ENCODE measurements at places on chromosomes 5 and 9. TPM values are rescaled to one million over a fixed set of nuclear protein-coding genes. Genes with fewer than 3 reads are reported as not detected.

- peak overlapping the region; percentile 12 for H3K27ac ChIP-seq
- no peaks in the 10 kb centered on the region for H3K4me1 ChIP-seq
- no peak overlapping the region for H3K4me3 ChIP-seq
- H3K36me3 ChIP-seq = peaks cover 7% of the 10 kb centered on the region
- DNase-seq = no peak
Measured at GRCh38 chr9:130500340-130501180, 55.8 kb downstream of the ASS1 start.

- H3K27me3 ChIP-seq = peaks cover 2% of the 10 kb centered on the region
- H3K27ac ChIP-seq = no peak overlapping the region
- no peak for DNase-seq
- no peak overlapping the region for H3K4me3 ChIP-seq
Measured at GRCh38 chr5:158410976-158411375, 552.0 kb upstream of the CLINT1 start.

Gene SPATA31E1
- total RNA-seq = 0.09 TPM

Gene TBC1D2
- 7.3 TPM for total RNA-seq

DNA sequence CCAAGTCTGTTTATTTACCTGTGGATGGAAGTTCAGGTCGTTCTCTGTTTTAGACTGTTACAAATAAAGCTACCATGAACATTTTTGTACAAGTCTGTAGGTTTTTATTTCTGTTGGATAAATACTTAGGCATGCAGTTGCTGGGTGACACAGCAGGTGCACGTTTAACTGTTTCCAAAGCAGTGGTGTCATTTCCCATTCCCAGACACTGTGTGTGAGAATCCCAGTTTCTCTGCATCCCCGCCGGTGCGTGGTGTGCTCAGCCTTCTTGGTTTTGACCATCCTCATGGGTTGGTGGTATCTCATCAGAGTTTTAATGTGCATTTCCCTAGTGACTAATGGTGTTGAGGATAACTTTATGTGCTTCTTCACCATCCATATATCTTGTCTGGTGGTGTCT lies 27.2 kb downstream of the AHRR start:
- no peak overlapping the region for H3K4me3 ChIP-seq
- H3K27ac ChIP-seq = no peak overlapping the region
- peaks cover 10% of the 10 kb centered on the region for H3K36me3 ChIP-seq
- H3K27me3 ChIP-seq = peaks cover 32% of the 10 kb centered on the region
- H3K4me1 ChIP-seq = peaks cover 1% of the 10 kb centered on the region
- DNase-seq = no peak

DNA sequence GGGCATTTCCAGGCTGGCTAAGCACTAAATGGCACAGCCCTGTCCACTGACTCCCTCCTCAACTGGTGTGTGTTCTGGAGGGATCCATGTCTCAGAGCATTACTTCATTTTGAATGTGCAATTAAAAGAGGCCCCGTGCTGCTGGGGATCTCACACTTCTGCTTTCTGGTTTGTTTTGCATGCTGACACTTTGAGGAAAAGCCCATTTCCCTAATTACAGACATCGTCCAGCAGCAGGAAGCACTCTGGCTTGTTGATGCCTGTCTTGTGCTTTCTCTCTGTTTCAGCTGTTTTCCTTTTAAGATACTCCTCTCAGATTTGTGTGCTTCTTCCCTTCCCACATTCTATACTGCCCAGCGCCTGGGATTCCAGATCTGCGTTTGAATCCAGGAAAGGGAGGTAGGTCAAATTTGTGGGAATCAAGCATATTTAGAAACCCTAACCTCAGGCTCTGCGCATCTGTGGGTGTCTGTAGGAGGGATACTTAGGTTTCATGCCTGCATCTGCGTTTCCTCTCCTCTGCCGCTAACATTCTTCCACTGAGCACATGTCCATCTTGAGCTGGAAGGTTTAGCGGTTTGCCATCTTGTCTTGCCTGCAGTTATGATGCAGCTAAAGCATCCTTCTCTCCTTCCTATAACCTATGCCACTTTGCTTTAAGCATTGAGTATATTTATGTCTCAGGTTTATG lies 25.7 kb downstream of the SYK start:
- H3K27ac ChIP-seq = no peak overlapping the region
- H3K36me3 ChIP-seq = peaks cover 5% of the 10 kb centered on the region
- no peaks in the 10 kb centered on the region for H3K4me1 ChIP-seq
- H3K4me3 ChIP-seq = no peak overlapping the region
- H3K27me3 ChIP-seq = peaks cover 18% of the 10 kb centered on the region
- no peak for DNase-seq

DNA sequence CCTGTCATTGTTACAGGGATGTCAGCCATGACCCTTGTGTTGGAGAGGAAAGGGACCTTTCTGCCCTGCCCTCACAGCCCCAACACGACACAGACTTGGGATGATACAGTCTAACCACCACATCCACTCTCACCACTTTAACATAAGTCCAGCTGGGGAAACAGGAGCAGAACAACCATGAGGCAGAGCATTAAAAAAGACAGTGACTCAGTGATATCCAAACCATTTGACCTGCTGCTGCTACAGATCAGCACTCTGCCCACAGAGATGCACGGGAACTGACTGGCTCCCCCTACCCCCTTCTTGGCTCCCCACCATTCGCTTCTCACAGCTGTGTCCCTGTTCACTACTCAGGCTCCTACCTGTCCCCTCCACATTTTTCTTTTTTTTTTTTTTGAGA lies 458.6 kb downstream of the ZNF608 start:
- no peak overlapping the region for H3K4me3 ChIP-seq
- no peaks in the 10 kb centered on the region for H3K36me3 ChIP-seq
- H3K27me3 ChIP-seq = no peaks in the 10 kb centered on the region
- DNase-seq = no peak
- H3K27ac ChIP-seq = no peak overlapping the region

DNA sequence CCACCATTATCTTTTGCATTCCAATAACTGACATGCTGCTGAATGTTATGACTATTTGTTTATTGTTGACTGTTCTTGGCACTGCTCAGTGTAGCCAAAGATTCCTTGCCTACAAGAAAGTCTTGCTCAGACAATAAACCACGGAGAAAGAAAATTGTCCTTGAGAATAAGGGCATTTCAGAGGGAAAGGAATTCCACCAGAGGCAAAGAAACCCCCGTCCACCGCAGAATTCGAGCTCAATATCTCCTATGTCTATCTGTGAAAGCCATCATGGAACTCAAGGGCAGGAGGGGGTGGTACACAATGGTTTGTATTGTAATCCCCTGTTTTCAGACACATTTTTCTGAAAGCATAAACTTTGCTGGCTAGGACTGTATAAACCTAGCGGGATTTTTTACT lies 70.3 kb upstream of the ADAMTS16 start:
- H3K27ac ChIP-seq = no peak overlapping the region
- peaks cover 43% of the 10 kb centered on the region for H3K27me3 ChIP-seq
- no peak for DNase-seq
- H3K36me3 ChIP-seq = no peaks in the 10 kb centered on the region
- peaks cover 12% of the 10 kb centered on the region for H3K4me1 ChIP-seq
- no peak overlapping the region for H3K4me3 ChIP-seq

Gene IL7R
- 0.25 TPM for total RNA-seq

- no peak overlapping the region for H3K4me3 ChIP-seq
- H3K4me1 ChIP-seq = peaks cover 5% of the 10 kb centered on the region
- no peaks in the 10 kb centered on the region for H3K36me3 ChIP-seq
- peak overlapping the region; percentile 5 for H3K27ac ChIP-seq
Measured at GRCh38 chr9:93081081-93081529, 14.9 kb upstream of the CARD19 start.

Gene LRRTM2
- 0.13 TPM for total RNA-seq

- H3K4me3 ChIP-seq = no peak overlapping the region
- no peaks in the 10 kb centered on the region for H3K36me3 ChIP-seq
- DNase-seq = no peak
- peaks cover 7% of the 10 kb centered on the region for H3K4me1 ChIP-seq
- H3K27me3 ChIP-seq = no peaks in the 10 kb centered on the region
Measured at GRCh38 chr5:110590187-110590586, 136.3 kb downstream of the TMEM232 start.

DNA sequence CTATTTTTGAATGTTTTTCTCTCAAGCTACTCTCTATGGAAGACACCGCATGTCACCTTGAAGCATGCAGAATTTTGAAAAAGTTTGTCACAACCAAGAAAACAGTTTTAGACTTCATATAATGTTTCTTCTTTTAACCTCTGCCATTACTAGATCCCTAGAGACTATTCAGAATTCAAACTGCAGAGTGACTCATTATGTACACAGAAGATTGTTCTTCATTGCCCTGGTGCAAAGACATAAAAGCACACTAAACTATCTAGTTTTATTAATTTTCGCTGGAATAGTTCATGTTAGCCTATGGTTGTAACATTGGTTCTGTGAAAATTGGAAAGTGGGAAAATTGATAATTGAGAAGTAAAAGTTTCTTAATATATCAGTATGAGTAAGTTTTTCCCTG lies 18.4 kb downstream of the F2RL2 start:
- no peak overlapping the region for H3K27ac ChIP-seq
- H3K36me3 ChIP-seq = no peaks in the 10 kb centered on the region
- DNase-seq = no peak
- H3K27me3 ChIP-seq = no peaks in the 10 kb centered on the region
- H3K4me3 ChIP-seq = no peak overlapping the region

Gene PLPPR1
- 1.2 TPM for total RNA-seq

DNA sequence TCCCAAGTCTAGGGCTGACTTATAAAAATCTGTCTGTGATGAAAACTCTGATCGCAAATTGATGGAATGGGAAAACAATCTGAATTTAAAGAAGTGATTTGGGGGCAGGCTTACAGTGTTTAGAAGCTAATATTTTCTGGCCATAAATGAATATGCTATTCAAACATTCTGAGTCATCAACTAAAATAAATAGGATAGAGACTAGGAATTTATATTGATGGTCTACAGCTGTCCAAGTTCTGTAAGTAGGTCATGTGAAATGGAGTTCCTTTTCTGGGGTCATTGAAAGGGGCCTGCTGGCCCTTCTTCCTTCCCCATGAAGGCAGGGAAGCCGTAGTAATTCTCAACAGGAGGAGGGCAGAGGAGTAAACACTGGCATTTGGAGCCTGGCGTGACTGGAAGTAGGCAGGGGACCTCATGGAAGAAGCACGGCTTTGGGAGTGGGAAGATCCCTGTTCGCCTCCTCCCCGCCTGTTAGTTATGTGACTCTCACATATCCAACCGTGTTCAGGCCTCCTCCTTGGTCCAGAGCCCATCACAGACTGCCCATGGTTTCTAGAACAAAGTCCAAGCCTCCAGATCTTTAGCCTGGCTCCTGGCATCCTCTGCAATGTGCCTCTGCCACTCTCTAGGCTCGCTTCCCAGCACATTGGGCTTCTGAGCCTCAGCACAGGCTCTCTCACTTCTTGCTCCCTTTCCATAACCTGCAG lies 31.7 kb downstream of the ALG2 start:
- no peaks in the 10 kb centered on the region for H3K36me3 ChIP-seq
- peaks cover 43% of the 10 kb centered on the region for H3K27me3 ChIP-seq
- DNase-seq = no peak

DNA sequence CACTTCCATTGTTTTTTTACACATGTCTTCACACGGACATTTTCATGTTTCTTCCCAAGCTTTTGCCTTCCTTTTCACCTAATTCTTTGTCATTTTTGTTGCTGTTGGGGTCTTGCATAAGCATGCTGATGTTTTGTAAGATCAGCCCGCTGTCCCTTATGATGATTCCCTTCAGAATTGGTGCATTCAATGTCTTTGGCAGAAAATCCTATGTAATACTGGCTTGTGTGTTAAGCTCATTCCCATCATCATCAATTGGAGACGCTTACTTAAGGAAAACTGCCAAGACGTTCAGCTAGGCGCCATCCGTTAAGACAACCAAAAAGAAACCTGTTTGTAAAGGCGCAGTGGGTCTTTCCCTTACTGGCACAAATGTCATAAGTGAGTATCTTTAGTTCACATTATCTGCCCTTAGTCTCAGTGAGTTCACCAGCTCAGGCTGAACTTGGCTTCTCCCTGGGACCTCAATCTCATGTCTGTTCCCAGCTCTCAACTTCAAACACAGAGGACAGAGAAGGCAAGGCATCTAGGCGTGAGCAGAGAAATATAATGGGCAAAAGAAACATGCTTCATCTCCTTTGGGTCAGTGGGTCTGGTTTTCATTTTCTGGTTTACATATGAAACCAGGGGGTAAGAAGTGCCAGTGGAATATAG lies 97.9 kb downstream of the EFNA5 start:
- H3K36me3 ChIP-seq = no peaks in the 10 kb centered on the region
- H3K4me1 ChIP-seq = peaks cover 87% of the 10 kb centered on the region
- H3K4me3 ChIP-seq = no peak overlapping the region
- DNase-seq = no peak

- H3K4me3 ChIP-seq = no peak overlapping the region
- no peaks in the 10 kb centered on the region for H3K36me3 ChIP-seq
- H3K27ac ChIP-seq = no peak overlapping the region
- H3K4me1 ChIP-seq = no peaks in the 10 kb centered on the region
- no peak for DNase-seq
- H3K27me3 ChIP-seq = no peaks in the 10 kb centered on the region
Measured at GRCh38 chr9:26157411-26157810, 479.2 kb upstream of the TUSC1 start.

DNA sequence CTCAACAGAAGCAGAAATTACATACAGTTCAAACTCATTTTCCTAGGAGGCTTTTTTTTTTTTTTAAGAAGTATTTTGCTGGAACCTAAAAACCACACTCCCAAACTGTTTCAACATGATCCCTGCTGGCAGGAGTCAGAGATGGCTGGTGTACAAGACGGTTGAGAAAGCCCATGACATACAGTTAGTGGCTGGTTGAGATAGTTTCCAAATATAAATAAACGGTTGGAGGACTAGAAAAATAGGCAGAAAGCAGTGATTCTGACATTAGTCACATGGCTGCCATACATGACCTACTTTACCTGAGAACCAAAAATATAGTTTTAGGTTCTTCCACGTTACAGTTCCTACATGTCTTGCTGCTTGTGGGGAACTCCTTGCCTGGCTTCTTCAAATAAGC lies 31.7 kb upstream of the BASP1 start:
- DNase-seq = no peak
- H3K4me1 ChIP-seq = peaks cover 48% of the 10 kb centered on the region
- no peaks in the 10 kb centered on the region for H3K36me3 ChIP-seq
- no peak overlapping the region for H3K4me3 ChIP-seq

Gene NR5A1
- total RNA-seq = 0.25 TPM

DNA sequence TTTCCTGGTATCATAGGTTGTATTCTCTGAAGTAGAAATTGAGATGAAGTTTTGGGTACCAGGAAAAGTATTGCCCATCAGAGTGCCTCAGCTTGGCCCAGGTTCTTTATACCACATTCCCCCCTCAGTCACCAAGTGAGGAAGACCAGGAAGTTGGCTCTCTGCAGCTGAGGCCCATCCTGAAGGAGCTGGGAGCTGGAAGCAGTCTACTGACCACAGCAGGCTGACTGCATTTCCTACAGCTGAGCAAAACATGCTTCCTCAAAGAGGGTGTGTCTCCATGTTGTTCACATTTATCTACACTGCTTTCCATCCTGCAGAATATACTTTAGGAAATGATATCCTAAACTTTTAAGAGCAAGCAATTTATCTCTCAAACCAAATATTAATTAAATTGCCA lies 654.6 kb downstream of the ELAVL2 start:
- no peaks in the 10 kb centered on the region for H3K4me1 ChIP-seq
- DNase-seq = no peak
- no peaks in the 10 kb centered on the region for H3K27me3 ChIP-seq
- H3K4me3 ChIP-seq = no peak overlapping the region

Gene FCN2
- total RNA-seq = not detected

Gene SLC28A3
- total RNA-seq = 0.89 TPM

- H3K27me3 ChIP-seq = no peaks in the 10 kb centered on the region
- no peak for DNase-seq
- no peak overlapping the region for H3K4me3 ChIP-seq
- H3K36me3 ChIP-seq = no peaks in the 10 kb centered on the region
- no peaks in the 10 kb centered on the region for H3K4me1 ChIP-seq
Measured at GRCh38 chr9:107102011-107102410, 181.1 kb upstream of the RAD23B start.

- peaks cover 61% of the 10 kb centered on the region for H3K27me3 ChIP-seq
- no peak overlapping the region for H3K27ac ChIP-seq
- peaks cover 11% of the 10 kb centered on the region for H3K4me1 ChIP-seq
- H3K4me3 ChIP-seq = no peak overlapping the region
- H3K36me3 ChIP-seq = no peaks in the 10 kb centered on the region
Measured at GRCh38 chr9:130262061-130262745, 3.4 kb upstream of the HMCN2 start.

All from mesothelial cell of epicardium (in vitro differentiated cells).